ENCODE measurements at places on chromosomes 4 and X. TPM values are rescaled to one million over a fixed set of nuclear protein-coding genes. Genes with fewer than 3 reads are reported as not detected.

LNX1 gene
- 2.5 TPM for total RNA-seq

- DNase-seq: no peak
Observed at GRCh38 chrX:154793084-154793795, 12.0 kb downstream of the MPP1 start.

PPEF2 gene
- not detected for total RNA-seq

BEX5 gene
- 1.3 TPM for total RNA-seq

Measured in K562 (cell line).